ENCODE measurements at places on chromosomes 7 and 10.

GRCh38 chr10:5413012-5413938 is 918 bp downstream of the NET1 start:
- peak; percentile 21 for DNase-seq

GRCh38 chr7:250523-250922 is 39.4 kb upstream of the FOXL3 start:
- no peak for DNase-seq

DNA sequence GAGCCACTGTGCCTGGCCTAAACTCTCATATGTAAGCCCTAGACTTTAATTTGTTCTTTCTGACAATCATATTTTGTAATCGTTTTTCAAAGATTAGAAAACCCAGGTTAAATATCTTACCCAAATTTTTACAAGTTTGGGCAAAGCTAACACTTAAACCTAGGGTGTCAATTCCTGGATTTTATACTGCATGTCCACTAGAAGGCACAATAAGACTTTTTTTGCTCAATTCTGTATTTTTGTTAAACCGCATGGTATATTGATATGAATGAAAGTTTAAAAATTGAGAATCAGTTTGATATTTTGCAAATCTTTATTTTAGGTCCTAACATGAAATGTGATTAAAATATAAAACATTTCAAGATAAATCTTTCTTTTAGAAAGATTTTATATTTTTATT is 29.3 kb downstream of the DYNC2I1 start:
- DNase-seq = no peak

DNA sequence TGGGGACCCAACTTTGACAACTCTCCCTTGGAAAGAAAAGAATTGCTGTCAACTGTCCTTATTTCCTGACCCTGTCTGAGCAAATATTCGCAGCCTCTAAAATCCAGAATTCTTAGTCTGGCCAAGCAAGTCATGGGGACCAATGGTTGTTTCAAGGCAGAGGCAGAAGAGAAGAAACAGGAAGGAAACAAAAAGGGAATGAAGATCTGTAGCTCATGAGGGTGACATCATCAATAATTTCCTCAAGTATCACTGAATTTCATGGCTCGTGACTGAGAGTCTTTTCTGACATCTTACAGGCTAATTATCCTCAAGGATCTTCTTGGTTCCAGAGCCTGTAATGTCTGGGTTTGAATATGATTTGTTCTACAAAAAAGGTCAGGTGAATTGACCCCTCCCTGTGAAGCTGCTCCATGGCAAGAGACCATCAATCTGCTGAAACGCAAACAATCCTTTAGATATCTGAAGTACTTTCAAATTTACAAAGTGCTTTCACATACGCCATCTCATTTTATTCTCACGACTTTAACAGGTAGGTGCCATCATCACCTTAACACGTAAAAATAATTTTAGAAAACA is 5.8 kb downstream of the CDK6 start:
- no peak for DNase-seq

- DNase-seq = peak; percentile 97
These were observed at the start of gene ESYT2 for GRCh38 chr7:158829342-158830210. TSS of gene ESYT2 (minus strand) at chr7:158829509. CDS start at chr7:158829418, 91 bp downstream.

DNA sequence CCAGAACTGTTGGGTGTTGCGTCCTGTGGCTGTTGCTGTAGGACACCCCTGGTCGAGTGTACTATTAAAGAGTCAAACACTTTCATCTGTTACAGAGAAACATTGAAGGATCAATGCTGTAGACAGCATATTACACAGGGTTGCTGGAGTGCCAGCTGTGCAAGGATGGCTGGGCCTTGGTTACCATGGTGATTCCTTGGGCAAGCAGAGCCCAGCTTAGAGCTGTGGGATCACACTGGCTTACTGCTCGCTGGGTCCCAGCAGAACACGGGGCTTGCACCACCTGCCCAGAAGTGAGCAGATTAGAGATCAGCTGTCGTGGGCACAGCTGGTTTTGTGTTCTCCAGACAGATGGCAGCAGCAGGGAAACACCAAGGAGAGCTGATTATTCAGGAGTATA is 76.0 kb downstream of the GPR141 start:
- no peak for DNase-seq

- no peak for DNase-seq
These were observed 7.7 kb downstream of the ZSCAN25 start for GRCh38 chr7:99624484-99624883.

- peak; percentile 23 for DNase-seq
These were observed 242.5 kb downstream of the VTI1A start for GRCh38 chr10:112689327-112690072.
